NCI-H2107 (cell line): ENCODE measurements at places on chromosomes 13 and 19.

GRCh38 chr19:47111006-47111621 lies 2.5 kb downstream of the ZC3H4 start:
- no peak for DNase-seq

DNA sequence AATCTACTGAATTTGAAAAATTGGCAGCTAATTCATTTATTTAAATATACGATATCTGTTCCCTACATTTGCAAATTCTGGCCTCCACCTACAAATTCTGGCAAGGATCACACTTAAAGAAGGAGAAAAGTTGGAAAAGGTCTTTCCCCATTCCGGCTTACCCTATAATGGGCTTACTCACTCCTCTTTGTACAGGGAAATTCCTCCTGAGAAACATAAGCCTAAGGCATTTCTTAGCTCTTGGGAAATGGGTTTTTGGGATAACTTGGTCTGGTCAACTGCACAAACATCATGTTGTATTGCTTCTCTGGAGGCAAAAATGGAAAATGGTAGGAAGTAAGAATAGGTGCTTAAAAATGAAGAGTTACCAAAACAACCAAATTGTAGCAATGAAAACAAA lies 25.5 kb downstream of the KCTD12 start:
- no peak for DNase-seq

- DNase-seq: peak; percentile 86
These were observed at the start of gene ZNF20 for GRCh38 chr19:12139885-12140544. TSS of gene ZNF20 (minus strand) at chr19:12140350. CDS start at chr19:12140182, 168 bp downstream.

DNA sequence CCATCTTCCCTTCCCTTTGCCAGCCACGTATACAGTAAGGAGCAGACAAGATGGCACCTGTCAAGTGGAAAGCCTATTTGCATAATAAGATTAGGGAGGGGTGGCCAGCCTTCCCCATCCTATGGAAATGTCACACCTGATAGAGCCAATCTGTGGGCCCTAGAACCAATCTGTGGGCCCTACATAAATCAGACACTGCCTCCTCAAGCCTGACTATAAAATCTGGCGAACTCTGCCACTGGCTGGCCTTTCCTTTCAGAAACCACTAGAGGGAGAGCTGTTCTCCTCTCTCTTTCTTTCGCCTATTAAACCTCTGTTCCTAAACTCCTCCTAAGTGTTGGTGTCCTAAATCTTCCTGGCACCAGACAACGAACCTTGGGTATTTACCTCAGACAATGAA lies 231.5 kb upstream of the KLHL1 start:
- no peak for DNase-seq

DNA sequence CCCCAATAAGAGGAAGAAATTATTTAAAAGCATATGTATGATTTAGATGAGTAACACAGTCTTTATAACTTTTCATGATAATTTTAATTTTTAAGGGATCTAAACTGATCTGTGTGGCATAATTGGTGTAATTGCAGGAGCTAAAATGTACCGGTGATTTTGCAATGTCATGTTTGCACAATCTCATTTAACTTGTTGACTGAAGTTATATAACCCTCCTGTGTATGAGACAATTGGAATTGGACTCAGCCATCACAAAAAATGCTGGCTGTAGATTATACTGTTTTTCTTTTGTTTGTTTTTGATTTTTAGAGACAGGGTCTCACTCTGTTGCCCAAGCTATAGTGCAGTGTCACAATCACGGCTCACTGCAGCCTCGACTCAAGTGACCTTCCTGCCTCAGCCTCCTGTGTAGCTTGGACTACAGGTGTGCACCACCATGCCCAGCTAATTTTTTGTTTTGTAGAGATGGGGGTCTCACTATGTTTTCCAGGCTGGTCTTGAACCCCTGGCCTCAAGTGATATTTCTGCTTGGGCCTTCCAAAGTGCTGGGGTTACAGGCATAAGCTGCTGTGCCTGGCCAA lies 26.1 kb downstream of the FGF9 start:
- no peak for DNase-seq

DNA sequence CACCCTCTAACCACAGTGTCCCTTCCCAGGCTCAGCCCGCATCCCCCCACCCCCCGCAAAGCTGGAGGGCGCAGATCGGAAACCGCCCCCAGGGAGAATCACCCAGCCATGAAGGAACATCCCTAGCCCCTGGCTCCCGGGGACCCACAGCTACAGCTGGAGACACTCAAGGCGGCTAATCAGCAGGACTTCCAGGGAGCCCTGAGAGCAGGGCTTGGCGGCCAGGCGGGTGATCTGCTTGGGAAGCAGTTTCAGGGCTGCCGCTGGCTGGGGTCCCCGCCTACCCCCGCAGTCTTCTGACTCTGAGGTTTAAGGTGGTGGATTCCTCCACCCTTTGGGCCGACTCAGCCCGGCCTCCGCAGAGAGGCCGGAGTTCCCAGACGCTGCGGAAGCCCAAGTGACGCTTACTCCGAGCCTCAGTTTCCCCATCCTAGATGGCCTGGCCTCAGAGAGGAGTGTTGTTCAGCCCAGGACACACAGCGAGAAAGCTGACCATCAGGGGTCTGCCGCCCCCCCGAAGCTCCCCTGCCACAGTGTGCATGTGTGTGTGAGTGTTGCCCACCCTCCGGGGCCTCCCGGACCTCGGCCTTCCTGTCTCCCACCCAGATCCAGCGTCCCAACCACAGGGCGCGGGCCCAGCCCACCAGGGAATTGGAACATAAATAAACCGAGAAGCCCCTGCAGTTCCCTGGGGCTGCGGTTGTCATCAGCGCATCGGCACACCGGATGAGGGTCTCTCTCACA lies 9.8 kb downstream of the FUT6 start:
- no peak for DNase-seq

DNA sequence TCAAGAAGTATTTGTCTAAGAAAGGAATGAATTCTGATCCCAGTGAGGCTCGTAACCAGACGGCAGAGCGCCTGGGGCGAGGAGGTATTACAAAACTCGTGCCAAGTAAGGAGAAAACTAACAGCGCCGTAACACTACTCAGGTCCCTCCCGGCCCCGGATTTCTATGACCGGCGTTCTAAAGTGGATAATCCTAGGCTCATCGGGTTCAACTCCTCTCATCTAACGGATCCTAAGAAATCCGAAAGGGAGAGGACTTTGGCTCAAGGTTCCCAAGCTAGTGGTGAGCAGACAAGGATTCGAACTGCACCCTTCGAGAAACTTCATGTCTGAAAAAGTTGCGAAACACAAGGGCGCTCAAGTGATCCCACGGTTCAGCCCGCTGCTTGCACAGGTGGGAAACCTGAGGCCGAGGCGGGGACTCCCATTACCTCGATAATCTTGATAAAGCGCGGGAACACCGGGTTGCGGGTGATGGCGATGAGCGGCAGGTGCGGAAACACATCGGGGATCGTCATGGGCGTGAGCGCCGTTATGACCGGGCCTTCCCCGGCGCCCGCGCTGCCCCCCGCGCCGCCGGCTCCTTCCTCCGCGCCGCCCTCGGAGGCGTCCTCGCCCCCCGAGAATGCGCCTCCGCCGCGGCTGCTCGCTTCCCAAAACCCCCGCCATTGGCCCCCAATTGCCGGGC lies 529 bp downstream of the LONP1 start:
- DNase-seq: no peak

- DNase-seq: no peak
These were observed 606.6 kb downstream of the DCT start for GRCh38 chr13:93872786-93873347.

- no peak for DNase-seq
These were observed 941 bp downstream of the MYPOP start for GRCh38 chr19:45901432-45901911.

DNA sequence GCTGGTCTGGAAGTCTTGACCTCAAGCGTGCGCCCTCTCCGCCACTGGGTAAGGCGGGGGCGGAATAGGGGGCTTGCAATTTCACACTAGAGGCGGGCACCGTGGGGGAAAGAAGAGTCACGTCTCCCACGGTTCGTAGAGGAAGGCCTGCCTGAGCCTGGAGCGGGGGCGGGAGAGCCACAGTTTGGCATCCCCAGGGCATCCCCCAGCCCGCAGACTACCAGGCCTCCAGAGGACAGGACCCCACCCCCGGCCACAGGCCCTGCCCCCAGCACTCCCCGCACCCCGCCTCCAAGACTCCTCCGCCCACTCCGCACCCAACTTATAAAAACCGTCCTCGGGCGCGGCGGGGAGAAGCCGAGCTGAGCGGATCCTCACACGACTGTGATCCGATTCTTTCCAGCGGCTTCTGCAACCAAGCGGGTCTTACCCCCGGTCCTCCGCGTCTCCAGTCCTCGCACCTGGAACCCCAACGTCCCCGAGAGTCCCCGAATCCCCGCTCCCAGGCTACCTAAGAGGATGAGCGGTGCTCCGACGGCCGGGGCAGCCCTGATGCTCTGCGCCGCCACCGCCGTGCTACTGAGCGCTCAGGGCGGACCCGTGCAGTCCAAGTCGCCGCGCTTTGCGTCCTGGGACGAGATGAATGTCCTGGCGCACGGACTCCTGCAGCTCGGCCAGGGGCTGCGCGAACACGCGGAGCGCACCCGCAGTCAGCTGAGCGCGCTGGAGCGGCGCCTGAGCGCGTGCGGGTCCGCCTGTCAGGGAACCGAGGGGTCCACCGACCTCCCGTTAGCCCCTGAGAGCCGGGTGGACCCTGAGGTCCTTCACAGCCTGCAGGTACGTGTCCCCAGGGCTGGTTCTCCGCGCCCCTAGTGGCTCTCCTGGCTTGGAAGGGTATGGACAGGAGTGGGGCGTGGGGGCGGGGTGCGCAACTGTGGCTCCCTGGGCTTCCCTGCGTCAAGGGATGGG lies at the start of gene ANGPTL4:
Gene ANGPTL4, plus strand, starts transcription at position 353 of the 969 bp plus-strand sequence. Its CDS starts 167 bp downstream, at position 520.
- no peak for DNase-seq

- no peak for DNase-seq
These were observed 30.9 kb downstream of the DOT1L start for GRCh38 chr19:2194513-2195078.

GRCh38 chr19:56110515-56111448 lies 10.3 kb downstream of the ZNF787 start:
- DNase-seq: no peak

- DNase-seq: no peak
These were observed at the start of gene ZNF587B for GRCh38 chr19:57830071-57830602. TSS of gene ZNF587B (plus strand) at chr19:57830299. CDS start at chr19:57830529, 230 bp downstream.

- no peak for DNase-seq
These were observed 173.9 kb downstream of the FLT1 start for GRCh38 chr13:28320884-28321574.

GRCh38 chr13:20231839-20232555 lies at the start of gene GJB6:
TSS of gene GJB6 (minus strand) at chr13:20232319. CDS start at chr13:20223480, 8,839 bp downstream.
- DNase-seq: no peak

GRCh38 chr19:4322942-4323665 lies 15.5 kb downstream of the STAP2 start:
- no peak for DNase-seq

GRCh38 chr19:49468746-49469447 lies 5.1 kb upstream of the FLT3LG start:
- no peak for DNase-seq

GRCh38 chr19:18251587-18252369 lies 22.5 kb downstream of the IQCN start:
- DNase-seq: peak; percentile 17

- DNase-seq: no peak
These were observed 244.2 kb downstream of the PCCA start for GRCh38 chr13:100333141-100333540.

DNA sequence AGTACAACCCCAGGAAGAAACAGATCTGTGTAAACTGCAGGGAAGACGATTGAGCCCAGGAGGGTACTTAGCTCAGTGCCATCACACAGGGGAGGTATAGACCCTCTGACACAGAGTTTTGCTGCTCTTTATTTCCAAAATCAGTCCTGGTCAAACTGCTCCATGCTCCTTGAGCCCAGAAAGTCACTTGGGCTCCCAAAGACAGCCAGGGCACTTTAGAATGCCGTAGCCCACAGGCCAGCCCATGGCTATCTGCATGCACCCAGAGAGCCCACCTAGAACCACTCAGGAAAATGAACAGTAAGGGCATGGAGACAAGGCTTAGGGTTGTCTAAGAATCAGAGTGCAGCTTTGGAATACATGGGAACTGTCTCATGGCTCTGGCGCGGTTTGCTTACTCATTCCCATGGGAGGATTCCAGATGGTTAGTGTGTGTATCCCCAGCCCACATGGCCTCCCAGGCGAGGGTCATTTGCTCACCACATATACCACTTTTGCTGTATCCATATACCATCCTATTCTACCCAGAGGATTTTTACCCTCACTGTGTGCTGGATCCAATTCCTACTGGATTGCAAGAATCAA lies 14.7 kb upstream of the PDCD5 start:
- no peak for DNase-seq

GRCh38 chr19:10104665-10105508 lies 1.3 kb upstream of the PPAN start:
- no peak for DNase-seq

GRCh38 chr19:38250821-38251563 lies 5.2 kb downstream of the PPP1R14A start:
- no peak for DNase-seq
